Activated T-cell treated with anti-CD3 and anti-CD28 coated beads for 4 hours (primary cell): ENCODE measurements at places on chromosomes 11 and 22.

DNA sequence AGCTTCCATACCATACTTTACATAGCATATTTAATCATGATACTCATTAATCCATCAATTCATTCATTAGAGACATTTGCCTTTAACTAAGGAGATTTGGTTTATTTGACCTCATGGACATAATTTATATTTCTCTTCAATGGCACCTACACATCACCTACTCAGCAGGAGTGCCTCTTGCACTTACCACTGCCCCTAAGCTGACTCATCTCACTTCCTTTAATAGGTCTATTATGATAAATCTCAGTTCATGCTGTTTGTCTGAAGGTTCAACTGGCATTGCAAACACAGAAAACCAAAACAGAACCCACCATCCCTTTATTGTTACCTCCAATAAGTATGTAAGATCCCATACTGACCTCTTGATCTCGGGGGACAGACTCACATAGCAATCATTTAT, 186.7 kb downstream of the LUZP2 start:
- no peak for DNase-seq

GRCh38 chr11:86161336-86161735, 83.2 kb upstream of the EED start:
- DNase-seq, result no peak

GRCh38 chr22:36180928-36181327, 20.4 kb upstream of the APOL3 start:
- no peak for DNase-seq

DNA sequence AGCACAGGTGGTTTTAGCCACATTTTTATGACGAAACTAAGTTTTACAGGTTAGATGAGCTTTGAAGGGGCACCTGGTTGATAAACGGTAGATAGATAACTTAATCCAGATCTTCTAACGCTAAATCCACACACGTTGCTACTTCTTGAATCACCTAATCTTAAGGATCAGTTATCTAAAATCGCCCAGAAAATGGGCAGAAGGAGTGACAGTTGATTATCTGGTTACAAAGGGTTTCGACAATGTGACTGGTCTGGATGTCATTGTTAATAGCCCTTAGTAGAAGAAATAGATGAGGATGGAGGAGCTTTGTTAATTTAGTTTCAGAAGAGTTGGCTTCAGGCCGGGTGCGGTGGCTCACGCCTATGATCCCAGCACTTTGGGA, 43.7 kb downstream of the SCGB1A1 start:
- DNase-seq, result no peak

- no peak for DNase-seq
These were observed 125.0 kb downstream of the RAB38 start for GRCh38 chr11:88050247-88050646.

GRCh38 chr22:37454857-37455686, 27.8 kb upstream of the ELFN2 start:
- no peak for DNase-seq

GRCh38 chr22:45602824-45603595, 68.6 kb upstream of the ATXN10 start:
- no peak for DNase-seq

DNA sequence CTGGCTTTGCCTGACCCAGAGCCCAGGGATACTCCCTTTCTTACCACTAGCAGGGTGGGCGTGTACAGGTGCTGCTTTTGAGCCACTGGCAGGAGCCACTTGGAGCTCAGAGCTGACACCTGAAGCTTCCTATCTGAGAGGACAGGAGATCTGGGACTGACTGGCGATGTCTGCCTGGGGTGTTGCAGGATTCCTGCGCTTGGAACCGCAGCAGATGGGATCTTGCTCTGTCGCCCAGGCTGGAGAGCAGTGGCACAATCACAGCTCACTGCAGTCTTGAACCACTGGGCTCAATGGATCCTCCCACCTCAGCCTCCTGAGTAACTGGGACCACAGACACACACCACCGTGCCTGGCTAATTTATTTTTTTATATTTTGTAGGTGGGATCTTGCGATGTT, 17.7 kb downstream of the GP1BB start:
- DNase-seq, result no peak

- DNase-seq, result no peak
These were observed 184.3 kb downstream of the OPCML start for GRCh38 chr11:133347988-133348387.

GRCh38 chr22:37526376-37526775, 7.2 kb upstream of the CARD10 start:
- DNase-seq, result no peak

- DNase-seq, result no peak
These were observed 1.5 kb downstream of the ADAMTS8 start for GRCh38 chr11:130426837-130427341.

DNA sequence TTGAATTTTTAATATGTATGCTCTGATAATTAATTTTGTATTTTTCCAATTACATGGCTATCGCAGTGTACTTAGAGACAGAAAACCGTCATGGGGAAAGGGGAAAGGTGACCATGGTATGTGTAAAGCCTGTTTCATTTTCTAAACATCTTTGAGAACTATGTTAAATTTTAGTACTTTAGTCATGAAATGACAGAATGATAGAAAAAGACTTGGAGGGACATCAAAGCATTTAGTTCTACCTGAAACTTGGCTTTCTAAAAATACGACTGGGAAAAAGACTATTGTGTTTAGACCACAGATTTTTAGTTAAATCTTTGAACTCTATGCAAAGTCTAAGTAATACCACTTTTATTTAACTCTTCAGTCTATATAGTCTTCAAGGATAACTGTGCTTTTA, 54.1 kb downstream of the MAML2 start:
- DNase-seq, result no peak

DNA sequence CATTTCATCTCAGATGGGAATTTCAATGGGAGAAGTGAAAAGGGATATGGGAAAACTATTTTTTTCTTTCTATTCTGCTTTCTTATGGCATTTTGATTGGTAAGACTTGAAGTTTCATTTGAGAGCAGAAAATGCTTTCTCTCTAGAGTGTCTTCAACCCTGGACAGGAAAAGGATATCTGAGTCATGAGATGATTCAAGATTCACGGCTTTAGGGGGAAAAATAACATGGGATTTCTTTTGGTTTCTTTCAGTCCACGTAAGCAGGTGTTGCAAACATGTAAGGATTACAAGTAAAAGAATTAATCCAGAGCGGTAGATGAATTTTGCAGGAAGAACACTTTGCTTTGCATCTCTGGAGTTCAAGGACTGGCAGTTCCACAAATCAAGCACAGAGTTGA, 1001.0 kb upstream of the TENM4 start:
- DNase-seq, result no peak

DNA sequence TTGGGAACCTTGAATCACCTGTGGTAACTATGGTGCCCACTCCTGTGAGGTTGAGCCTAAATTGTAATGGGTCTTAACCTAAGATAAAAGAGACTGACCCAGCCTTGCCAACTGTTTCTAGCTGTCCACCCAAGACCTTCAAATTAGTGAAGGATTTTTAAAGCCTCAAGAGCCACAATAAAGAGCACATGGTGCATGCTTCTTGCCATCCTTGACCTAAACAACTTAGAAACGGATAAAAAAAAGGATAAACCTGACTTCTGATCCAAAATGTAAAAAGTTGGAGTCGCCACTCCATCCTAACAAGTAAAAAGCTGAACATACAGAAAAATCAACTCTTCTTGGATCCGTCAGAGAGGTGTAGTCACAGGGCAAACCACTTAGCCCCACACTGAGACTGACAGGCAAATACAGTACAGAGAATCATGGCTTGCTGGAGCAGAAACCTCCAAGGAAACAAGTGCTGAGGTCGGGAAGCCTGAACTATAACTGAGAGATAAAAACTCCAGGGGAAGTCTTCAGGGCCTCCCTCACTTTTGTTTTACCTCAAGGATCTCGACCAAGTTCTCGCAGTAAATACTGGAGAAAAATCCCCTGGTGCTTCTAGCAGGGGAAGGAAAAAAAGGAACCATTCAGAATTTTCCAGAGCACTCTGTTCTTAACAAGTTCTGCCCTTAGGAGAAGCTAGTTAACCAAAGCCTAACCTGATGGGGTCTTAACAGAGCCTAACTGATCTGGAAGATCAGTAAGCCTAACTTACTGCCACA, 16.3 kb downstream of the ENTHD1 start:
- no peak for DNase-seq

DNA sequence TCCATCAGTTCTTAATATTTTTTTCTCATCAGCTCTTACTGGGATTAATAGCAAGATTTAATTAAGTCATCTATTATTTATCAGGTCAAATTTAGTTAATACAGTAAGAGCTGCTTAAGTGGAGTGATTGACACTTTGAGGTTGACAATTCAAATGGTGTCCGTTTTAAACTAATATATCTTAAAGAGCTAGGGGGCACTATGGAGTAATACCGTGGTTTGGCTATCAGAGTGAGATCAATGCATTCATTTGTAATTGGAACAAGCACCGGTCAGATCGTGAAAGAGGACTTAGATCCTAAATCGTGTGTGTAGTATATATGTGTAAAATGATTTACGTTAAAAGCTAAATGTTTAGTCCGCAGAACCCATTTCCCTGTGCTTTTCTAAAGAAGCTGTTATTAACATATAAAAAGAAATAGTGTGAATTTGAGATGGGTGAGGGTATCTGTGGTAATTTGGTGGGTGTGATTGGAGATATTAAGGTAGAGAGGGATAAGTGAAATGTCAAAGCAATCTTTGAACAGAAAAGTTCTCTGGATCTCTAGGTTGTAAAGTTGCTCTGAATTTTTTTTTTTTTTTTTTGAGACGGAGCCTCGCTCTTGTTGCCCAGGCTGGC, 2.3 kb downstream of the SIK2 start:
- no peak for DNase-seq

GRCh38 chr22:43342347-43343261, 568 bp downstream of the SCUBE1 start:
- DNase-seq, result no peak

DNA sequence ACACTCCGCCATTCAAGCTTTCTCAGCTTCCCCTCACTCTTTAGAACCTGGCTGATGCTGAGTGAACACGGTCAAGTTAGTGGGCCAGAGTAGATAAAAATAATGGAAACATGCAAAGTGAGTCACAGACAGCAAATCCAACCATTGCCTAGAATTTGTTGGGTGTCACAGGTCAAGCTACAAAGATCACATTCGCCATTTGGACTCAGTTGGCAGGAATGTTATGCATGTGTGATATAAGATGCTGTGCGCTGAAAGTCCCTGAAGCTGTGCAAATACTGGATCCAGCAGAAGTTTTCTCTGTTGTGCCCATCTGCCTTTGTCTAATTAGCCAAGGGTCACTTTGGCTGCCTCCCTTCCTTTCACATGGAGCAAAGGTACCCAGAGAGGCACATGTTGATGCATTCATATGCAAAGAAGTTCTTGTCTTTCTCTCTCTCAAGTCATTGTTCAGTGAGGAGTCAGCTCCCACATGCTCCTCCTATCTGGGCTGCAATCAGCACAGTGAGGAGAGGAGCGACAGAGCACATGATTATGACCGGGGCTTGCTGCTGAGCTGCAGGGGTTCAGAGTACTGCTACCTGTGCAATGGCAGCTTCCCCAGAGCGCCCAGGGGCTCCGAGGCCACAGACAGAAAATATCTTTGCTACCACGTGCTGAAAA, 39.7 kb downstream of the FLI1 start:
- no peak for DNase-seq

GRCh38 chr11:282171-282570, 4.0 kb downstream of the NLRP6 start:
- DNase-seq, result no peak

DNA sequence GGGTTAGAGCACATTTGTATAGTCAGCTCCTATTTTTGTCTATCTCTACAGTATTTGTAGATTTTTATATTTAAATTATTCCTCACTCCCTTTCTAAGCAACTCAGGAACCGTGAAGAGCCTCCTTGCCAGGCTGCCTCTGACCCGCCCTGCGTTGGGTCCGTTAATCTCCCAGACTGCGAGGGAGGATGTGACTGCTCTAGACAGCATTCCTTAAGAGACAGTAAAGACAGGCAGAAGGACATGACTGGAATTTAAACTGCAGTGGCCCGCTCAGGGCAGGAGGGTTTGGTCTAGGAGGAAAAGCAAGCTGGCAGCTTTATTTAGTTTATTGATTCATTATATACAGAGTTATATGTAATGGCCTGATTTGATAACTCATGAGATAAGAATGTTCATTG, 413.7 kb downstream of the TMEM135 start:
- DNase-seq, result no peak

DNA sequence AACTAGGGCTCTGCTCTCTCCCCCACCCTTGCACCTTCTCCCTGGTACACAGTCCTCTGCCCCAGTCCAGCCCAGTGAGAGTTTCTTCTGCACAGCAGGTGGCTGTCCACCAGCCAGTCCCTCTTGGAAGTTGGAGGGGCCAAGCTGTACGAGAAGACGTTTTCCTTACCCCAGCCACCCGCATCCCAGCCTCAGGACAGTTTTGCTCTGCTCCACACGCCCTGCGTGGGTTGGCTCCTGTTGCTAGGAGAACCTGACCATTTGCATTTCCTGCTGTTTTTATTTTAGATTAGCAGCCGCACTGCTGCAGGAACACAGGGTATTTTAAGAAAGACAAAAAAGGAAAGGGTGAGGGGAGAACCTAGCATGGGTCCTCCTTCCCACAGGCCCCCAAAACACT, 17.6 kb upstream of the NRGN start:
- no peak for DNase-seq

- no peak for DNase-seq
These were observed 608 bp downstream of the NIPSNAP1 start for GRCh38 chr22:29580200-29580810.

DNA sequence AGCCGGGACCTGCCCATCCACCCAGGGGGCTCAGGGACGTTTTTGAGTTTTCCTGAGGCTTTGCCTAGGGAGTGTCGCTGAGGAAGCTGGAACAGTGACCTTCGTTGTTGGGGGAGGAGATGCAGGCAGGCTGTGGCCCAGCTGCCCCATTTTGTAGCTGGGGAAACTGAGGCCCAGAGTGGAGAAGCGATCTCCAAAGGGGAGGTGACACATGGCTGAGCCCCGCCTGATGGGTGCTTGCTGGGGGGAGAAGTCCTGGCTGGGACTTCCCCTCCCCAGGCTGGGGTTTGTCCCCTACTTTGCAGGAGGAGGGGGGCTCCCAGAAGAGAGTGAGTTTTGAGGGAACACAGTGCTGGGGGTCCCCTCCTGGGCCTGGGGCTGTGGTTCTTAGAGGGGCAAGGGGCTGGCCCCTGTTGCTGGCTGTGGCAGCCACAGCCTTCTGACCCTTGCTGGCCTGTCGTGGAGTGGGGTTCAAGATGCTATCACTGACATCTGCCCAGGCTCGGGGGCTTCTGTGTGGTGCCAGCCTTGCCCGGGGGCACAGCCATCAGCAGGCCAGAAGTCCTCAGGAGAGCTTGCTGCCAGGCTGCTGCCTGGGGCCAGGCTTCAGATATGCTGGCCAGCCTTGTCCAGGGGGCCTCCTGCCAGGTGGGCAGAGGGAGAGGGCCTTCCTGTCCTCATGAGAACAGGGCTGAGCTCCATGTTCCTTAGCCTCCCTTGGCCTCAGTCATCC, 21.4 kb downstream of the KCNQ1 start:
- DNase-seq, result no peak
